ENCODE measurements at places on chromosomes 2 and 18.

DNA sequence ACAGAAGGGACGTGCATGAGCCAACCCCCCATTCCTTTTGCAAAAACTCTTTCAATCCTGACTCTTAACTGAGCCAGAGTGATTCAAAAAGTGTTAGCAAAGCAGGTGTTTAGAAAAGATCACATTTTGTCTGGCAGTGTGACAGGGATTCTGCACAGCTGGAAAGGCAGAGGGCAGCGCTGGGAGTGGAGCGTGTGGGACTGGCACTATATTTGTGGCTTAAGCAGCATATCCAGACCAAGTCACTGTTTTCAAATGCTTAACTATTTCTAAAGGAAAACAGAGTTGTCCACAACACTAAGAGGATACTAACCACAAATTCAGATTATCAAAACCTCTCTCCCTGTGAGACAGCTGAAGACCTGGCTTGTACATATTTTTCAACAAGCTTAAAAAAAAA is 19.0 kb downstream of the CABYR start:
- DNase-seq, result no peak

GRCh38 chr18:5214583-5215351 is 17.7 kb upstream of the AKAIN1 start:
- no peak for DNase-seq

- DNase-seq, result no peak
Observed at GRCh38 chr2:7405861-7406715, 488.9 kb downstream of the RNF144A start.

GRCh38 chr2:177207101-177207500 is 5.5 kb upstream of the HNRNPA3 start:
- DNase-seq, result no peak

DNA sequence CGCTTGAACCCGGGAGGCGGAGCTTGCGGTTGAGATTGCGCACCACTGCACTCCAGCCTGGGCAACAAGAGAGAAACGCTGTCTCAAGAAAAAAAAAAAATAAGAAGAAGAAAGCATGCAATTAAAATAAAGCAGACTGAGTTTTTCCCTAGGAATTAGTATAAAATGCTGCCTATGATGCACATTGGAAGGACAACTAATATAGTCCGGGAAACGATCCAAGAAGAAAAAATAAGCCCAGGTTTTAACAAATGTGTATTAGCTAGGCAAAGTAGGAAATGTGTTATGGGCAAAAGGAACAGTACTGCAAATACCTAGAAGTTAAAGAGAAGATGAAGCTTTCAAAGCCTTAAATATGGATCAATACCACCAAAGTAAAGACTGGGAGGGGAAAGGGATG is 64.0 kb downstream of the SPIRE1 start:
- no peak for DNase-seq

- DNase-seq, result no peak
Observed at GRCh38 chr2:217396586-217396985, 536.7 kb upstream of the TNP1 start.

DNA sequence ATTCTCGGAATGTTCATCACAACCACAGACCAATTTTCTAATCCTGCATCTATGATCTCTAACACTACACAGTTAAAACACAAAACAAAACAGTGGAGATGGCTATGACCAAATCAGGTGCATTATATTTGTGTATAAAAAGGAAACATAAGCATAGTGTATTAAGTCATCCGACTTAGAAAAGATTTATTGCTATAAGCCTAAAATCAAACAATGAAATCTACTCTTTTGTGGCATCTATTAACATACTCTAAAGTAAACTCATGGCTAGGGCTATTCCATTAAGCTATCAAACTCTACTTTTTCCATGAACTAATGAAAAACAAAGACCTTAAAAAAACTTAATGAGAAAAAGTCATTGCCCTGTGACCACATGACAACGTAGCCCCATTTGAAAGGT is 8.7 kb downstream of the SP3 start:
- no peak for DNase-seq

DNA sequence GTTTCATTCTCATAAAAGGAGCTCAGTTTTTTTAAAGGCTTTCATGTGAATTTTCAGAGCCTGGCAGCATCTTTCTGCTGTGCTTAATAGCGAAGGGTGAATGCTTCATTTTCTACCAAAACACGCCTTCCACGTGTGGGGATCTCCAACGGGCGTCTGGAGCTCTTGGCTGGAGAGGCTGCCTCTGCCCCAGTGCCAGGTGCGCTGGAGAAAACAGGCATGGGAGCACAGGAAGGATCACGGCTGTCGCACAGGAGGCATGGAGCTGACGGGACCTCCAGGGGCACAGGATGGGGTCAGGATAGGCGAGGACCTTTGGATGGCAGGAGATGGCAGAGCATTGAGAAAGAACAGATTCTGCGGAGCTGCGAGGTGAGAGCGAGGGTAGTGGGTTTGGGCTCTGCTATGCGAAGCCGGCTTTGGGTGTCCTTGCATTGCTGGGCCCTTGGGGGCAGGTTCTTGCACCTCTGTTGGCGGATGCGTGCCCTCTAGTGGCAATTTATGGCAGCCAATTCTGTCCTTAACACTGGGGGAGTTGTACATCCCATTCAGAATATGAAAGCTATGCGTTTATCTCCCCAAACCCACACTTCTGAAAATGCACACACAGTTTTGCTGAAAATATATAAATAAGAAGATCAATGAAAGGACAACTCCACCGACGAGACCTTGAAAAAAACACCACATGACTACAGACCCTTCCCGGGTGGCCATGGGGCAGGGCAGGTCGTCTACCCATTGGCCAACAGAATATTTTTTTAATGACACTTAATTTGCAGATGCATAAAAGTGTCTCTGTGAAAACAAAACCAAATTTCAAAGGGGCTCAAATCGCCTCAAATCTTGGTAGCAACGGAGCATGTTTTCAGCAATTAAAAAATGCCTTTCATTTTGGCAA is 90.4 kb upstream of the SLC35G4 start:
- DNase-seq, result no peak

- DNase-seq, result no peak
Observed at GRCh38 chr2:10981941-10982431, 70.3 kb downstream of the KCNF1 start.

GRCh38 chr18:75067996-75068645 is 140.8 kb downstream of the PTGR3 start:
- no peak for DNase-seq

DNA sequence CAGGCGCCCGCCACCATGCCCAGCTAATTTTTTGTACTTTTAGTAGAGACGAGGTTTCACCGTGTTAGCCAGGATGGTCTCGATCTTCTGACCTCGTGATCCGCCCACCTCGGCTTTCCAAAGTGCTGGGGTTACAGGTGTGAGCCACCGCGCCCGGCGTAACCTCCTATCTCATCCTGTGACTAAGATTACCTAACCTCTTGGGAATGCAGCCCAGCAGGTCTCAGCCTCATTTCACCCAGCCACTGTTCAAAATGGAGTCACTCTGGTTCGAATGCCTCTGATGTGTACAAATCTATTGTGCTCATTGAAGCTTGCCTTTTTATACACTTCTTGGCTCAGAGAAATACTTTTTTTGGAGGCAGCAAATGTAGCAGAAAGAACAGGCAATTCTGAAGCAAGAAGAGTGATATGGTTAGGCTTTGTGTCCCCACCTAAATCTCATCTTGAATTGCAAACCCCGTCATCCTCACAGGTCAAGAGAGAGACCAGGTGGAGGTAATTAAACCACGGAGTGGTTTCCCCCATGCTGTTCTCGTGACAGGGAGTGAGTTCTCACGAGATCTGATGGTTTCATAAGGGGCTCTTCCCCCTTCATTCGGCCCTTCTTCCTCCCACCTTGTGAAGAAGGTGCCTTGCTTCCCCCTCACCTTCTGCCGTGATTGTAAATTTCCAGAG is 60.6 kb downstream of the SLC4A3 start:
- DNase-seq, result no peak

GRCh38 chr2:8307606-8308180 is 374.2 kb upstream of the ID2 start:
- no peak for DNase-seq

DNA sequence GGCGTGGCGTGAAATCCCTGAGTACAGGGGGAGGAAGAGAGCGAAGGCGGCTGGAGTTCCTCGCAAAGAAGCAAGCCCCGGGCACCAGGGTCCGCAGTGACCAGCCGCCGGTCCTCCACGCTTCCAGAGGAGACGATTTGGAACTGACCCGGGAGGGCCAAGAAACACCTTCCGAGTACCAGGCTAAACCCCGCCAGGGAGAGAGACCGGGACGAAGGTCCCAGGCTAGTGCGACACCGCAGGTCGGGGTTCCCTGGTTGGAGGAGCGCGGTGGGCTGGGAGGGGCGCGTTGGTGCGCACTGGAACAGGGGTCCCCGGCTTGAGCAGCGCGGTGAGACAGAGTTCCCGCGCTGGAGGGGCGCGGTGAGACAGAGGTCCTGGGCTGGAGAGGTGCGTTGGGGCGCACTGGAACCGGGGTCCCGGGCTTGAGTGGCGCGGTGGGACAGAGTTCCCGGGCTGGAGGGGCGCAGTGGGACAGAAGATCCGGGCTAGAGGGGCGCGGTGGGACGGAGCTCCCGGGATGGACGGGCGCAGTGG is 901 bp downstream of the WDFY1 start:
- DNase-seq, result no peak

DNA sequence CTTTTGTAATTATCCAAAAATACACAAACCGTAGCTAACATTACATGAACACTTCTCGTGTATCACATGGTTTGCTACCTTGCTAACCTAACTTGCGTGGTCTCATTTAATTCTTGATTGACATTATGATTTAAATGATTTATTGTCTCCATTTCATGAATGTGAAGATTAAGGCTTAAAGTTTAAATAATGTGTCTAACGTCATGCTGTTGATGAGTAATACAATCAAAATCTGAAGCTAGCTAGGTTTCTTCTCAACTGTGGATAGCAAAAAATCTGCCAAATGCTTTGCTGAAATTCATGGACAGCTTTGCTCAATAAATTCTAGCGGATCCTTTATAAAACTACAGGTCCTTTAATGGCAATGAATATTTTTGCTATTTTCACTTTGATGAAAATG is 274.1 kb upstream of the MC4R start:
- DNase-seq, result no peak

- DNase-seq, result no peak
Observed at GRCh38 chr2:229342376-229342775, 71.3 kb upstream of the PID1 start.

- DNase-seq, result no peak
Observed at GRCh38 chr2:170155022-170155722, 22.8 kb upstream of the MYO3B start.

DNA sequence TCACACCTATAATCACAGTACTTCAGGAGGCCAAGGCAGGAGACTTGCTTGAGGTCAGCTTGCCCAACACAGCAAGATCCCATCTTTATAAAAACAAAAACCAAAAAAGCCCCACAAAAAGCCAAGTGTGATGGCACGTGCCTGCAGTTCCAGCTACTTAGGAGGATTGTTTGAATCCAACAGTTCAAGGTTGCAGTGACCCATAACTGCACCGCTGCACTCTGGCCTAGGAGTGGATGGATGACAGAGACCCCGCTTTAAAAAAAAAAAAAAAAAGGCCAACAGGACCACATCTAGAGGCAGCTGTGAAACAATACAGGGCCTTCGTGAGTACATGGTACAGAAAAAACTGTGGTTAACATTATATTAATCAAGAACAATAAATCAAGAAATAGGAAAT is 56.2 kb downstream of the PRPF40A start:
- DNase-seq, result no peak

GRCh38 chr2:30223413-30223874 is 7.9 kb upstream of the LBH start:
- DNase-seq, result no peak

GRCh38 chr18:79964330-79965118 is at the start of gene HSBP1L1:
Gene HSBP1L1 (plus strand): TSS chr18:79964643. CDS start chr18:79964736, 93 bp downstream.
- no peak for DNase-seq

GRCh38 chr2:205700331-205701132 is 18.2 kb downstream of the NRP2 start:
- DNase-seq, result no peak

GRCh38 chr18:47397671-47398319 is 146.3 kb upstream of the SKOR2 start:
- no peak for DNase-seq

DNA sequence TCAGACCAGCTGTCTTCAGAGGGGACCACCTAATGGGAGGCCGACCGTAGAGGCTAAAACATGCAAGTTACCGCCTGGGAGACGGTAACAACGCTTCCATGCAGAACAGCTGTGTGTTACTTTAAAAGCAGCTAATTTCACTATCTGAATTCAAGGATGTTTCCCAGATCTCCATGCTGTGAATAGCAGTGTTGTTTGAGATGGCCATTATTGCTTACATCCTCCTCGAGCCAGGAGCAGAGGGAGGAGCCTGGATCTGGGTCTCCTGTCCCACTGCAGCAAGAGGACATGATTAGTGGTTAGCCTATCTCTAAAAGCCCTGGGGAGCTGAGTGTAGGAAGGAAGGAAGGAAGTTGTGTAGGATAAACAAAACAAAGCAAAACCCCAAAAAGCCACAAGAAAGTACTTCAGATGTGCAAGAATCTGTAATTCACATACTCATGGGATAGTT is 50.9 kb downstream of the ACTR2 start:
- no peak for DNase-seq

DNA sequence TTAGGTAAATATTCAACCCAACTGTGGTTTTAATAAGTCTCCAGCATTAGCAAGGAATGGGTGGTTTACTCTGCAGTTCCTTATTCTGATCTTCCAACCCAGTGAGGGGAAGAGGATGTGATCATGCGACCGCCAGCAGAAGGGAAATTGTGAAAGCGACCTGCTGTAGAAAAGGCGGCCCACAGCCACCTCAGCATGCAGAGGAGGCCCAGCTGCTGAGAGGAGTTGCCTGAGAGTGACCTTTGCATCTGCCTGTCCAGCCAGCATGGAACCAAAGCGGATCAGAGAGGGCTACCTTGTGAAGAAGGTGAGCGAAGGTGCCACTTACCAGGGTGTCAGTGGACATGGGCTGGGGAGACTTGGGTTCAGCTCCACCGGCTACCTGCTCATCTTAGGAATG is at the start of gene PLEK:
Gene PLEK, plus strand, starts transcription at position 196 of the 400 bp plus-strand sequence. Its CDS starts 70 bp downstream, at position 266.
- no peak for DNase-seq

- no peak for DNase-seq
Observed at GRCh38 chr18:36672437-36673344, 156.1 kb downstream of the TPGS2 start.

- no peak for DNase-seq
Observed at GRCh38 chr18:54165450-54165849, 59.0 kb downstream of the MBD2 start.

- no peak for DNase-seq
Observed at GRCh38 chr2:43218702-43219382, 7.6 kb downstream of the ZFP36L2 start.

- DNase-seq, result no peak
Observed at GRCh38 chr2:150147889-150148683, 339.4 kb downstream of the RND3 start.

GRCh38 chr2:241177526-241178334 is 10.7 kb upstream of the ANO7 start:
- DNase-seq, result no peak

GRCh38 chr2:195531754-195532153 is 125.3 kb upstream of the SLC39A10 start:
- DNase-seq, result no peak

- no peak for DNase-seq
Observed at GRCh38 chr2:74880054-74880728, 46.3 kb downstream of the HK2 start.
